Mesothelial cell of epicardium (in vitro differentiated cells): ENCODE measurements at places on chromosomes 5 and 9. TPM values are rescaled to one million over a fixed set of nuclear protein-coding genes. Genes with fewer than 3 reads are reported as not detected.

The ZFYVE16 gene
- 67.6 to 76.6 TPM (median 75.1 TPM) in 3 replicates for total RNA-seq

- H3K27me3 ChIP-seq: no peaks in the 10 kb centered on the region
- peaks cover 15% of the 10 kb centered on the region for H3K4me1 ChIP-seq
- H3K36me3 ChIP-seq: peaks cover 1% of the 10 kb centered on the region
- DNase-seq: no peak
Measured at GRCh38 chr5:78886341-78887230, 98.5 kb downstream of the ARSB start.

- H3K4me3 ChIP-seq: no peak overlapping the region
- no peak for DNase-seq
Measured at GRCh38 chr5:143652108-143652700, 159.8 kb upstream of the HMHB1 start.

DNA sequence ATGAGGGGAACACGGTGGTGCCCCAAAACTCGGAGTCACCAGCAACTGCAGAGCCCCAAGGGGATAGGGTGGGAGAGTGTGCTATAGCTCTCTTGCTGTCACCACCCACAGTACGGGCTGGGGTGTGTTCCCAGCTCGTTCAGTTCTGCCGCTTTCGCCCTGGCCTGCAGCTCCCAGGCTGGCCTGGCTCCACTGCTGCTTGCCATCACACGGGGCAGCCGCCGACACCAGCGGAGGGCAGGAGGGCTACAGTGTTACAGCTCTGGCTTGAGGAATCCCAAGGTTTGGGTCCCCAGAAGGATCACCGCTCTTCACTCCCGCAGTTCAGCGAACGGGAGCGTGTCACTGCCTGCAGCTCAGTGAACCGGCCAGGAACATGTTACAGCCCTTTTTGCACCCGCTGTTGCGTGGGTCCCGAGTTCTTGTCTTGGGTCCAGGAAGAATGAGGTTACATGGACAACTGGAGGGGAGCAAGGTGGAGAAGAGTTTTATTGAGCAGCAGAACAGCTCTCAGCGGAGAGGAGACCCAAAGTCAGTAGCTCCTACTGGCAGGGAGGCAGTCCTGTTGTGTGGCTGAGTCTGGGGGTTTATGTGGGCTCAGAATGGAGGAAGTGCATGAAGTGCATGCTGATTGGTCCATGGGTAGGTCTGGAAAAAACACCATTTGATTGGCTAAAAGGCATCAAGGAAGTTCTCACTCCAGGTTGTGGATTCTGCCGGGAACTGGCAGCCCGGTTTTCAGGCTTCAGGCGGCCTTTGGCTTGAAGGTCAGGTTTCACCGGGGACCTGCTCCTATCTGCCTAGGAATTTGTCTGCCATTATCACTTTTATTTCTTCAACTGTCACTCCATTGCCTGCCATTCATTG is 113.4 kb downstream of the EHMT1 start:
- H3K27me3 ChIP-seq: no peaks in the 10 kb centered on the region
- no peak for DNase-seq
- no peaks in the 10 kb centered on the region for H3K4me1 ChIP-seq
- no peak overlapping the region for H3K27ac ChIP-seq
- H3K36me3 ChIP-seq: peaks cover 79% of the 10 kb centered on the region

- H3K27ac ChIP-seq: no peak overlapping the region
- DNase-seq: no peak
- no peaks in the 10 kb centered on the region for H3K36me3 ChIP-seq
- H3K4me3 ChIP-seq: no peak overlapping the region
Measured at GRCh38 chr9:99511723-99512122, 289.6 kb downstream of the SEC61B start.
